GM19239 (cell line): ENCODE measurements at places on chromosomes 2 and 18.

- no peak for DNase-seq
These were observed 113.6 kb downstream of the ETAA1 start for GRCh38 chr2:67510745-67511144.

- no peak for DNase-seq
These were observed 126.3 kb downstream of the ALPK2 start for GRCh38 chr18:58502628-58503027.

DNA sequence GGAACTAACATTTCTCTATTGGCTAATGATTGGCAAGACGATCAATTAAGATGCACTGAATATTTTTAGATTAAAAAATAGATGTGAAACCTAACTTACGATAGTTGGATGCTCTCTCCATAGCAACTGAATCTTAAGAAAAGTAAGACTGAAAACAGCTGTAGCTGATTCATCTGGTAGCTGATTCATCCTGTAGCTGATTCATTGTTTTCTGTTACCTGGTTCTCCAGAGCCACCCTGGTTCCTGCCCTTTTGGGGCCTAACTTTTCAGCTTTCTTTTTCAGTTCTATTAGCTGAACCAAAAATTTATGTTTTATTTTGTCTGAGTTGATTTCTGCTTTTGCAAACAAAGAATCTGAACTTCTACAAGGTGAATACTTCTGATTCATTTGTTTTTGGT is 22.7 kb upstream of the SPR start:
- no peak for DNase-seq

- DNase-seq = no peak
These were observed 73.1 kb upstream of the TPO start for GRCh38 chr2:1340141-1340512.

DNA sequence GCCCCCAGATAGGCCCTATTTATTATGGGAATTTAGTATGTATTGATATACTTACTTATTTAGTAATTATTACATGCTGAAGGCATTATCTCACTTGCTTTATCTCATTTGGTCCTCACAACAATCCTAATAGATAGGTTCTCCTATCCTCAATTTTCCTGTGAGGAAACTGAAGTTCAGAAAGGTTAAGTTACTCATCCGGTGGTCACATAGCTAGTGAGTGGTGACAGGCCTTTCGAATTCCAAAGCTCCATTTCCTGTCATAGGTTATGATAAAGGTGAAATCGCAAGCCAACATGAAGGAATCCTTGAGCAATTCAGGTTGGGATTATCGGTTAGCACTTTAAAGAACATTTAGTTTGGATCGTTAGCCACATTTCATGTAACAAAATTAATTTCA is 33.3 kb downstream of the NAB1 start:
- no peak for DNase-seq

DNA sequence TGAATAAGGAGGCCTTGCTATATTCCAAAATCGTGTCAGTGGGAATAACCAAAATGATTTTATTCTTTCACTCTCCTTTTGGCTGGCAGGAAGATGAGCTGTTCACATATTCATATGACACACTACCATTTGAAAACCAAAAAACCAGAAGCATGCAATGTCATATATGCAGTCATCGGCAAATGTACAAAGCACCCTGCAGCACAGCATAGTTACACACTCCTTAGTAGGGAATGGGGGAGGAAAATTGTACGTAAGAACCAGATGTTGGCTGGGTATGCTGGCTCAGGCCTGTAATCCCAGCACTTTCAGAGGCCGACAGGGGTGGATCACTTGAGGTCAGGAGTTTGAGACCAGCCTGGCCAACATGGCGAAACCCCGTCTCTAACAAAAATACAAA is 176.6 kb downstream of the GFPT1 start:
- no peak for DNase-seq

DNA sequence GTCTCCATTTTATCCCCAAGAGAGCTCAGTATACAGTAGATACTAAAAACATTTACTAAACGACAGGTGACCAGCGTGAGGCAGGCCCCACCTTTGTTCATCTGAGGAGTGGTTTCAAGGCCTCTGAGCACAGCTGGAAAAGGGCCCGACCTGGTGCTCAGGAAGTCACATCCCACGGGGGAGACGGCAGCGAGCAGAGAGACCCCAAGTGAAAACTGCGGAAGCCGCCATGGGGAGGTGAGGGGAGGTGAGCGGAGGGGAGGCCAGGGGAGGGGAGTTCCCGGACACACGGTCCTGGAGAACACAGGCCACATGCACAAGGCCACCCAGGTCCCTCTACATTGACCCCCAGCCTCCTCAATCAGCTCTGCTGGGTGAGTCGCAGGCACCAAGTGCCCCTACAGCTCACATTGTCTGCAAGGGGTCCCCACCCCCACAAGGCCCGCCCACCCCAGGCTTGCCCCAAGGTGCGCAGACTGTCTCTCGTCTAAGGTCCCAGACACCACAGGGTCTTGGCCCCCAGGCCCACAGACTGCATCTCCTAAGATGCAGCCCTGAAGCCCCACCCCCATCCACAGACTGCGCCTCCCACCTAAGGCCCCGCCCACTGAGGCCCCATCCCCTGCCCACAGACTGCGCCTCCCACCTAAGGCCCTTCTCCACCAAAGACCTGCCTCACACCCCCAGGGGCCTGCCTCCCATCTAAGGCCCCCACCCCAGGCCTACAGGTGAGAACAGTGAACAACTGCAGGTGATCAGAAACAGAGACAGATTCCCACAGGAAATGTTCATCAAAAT is 19.1 kb downstream of the PARD6G start:
- no peak for DNase-seq

GRCh38 chr2:111121028-111121827 is 514 bp downstream of the BCL2L11 start:
- DNase-seq = no peak

DNA sequence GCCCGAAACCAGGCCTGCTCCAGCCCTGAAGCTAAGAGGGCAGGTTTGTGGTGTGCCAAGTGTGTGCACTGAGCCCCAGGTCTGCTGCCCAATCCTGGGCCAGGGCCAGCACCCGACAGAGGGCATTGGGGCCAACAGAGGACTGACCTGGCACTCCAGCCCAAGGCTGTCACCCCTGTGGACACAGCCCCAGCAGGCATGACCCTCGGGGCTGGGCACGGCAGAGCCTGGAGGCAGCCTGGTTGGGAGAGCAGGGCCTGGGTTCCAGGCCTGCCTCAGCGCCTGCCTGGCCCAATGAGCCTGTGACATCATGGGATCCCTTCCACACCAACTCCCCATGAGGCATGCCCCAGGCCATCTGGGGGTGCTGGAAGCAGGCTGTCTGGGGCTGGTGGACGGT is 10.8 kb upstream of the SNED1 start:
- no peak for DNase-seq

DNA sequence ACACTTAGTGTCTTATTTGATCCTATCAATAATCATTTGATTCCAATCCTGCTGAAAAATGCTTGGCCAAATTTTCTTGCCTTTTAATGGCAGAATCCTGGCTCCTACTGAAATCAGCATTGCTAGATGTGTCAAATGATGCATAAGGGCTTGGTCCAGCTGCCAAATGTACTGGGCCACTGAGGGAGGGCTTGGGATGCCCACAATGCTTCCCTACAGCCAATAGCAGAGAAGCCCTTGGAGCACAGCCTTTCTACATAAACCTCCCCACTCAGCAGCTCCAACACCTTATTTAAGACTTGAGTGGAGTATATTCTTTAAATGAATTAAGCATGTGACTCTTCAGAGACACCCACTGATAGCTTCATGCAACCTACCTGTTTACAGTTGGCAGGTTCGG is 3.6 kb downstream of the ALK start:
- DNase-seq = no peak

GRCh38 chr2:200702646-200703118 is 109.0 kb upstream of the BZW1 start:
- no peak for DNase-seq

- DNase-seq = no peak
These were observed 151.8 kb upstream of the SERPINE2 start for GRCh38 chr2:224190936-224191270.

DNA sequence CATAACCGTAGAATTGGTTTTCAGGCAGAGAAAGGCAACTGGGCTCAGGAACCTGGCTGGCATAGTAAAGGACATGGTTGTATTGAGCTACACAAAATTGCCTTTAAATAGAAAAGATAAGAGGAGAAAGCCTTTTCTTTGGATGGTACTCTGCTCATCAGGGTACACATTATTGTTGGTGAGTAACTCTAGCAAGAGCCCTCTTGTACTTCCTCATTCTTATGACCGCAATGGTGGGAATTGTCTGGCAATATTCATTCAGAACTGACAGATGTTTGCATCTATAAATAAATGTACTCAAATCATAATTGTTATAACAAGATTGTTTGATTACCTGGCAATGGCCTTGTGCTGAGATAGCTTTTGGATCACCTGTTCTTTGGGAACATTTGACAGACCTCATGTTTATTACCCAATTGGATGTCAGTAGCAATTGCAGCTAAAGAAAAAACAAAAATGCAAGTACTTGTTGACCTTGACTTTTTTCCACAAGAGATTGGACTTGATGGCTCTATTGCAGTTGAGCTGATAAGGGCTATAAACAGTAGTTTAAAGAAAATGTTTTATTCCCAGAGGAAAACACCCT is 43.9 kb downstream of the MEIS1 start:
- no peak for DNase-seq

DNA sequence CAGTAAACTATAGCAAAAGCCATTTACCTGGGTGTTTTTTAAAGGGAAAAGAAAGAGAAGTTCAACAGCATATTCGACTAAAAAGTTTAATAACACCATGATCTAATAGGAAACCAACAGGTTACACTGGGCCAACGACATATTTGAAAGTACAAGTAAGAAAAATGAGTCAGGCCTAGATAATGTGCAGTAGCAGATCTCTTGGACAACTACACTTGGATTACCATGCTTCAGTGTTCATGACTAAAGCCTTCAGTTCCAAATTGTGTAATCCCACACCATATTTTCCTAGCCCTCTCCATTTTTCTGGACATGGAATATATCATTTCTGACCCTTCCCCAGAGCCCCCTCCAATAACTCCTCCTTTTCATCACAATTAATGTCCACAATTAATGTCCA is 39.1 kb upstream of the FIGN start:
- DNase-seq = no peak

DNA sequence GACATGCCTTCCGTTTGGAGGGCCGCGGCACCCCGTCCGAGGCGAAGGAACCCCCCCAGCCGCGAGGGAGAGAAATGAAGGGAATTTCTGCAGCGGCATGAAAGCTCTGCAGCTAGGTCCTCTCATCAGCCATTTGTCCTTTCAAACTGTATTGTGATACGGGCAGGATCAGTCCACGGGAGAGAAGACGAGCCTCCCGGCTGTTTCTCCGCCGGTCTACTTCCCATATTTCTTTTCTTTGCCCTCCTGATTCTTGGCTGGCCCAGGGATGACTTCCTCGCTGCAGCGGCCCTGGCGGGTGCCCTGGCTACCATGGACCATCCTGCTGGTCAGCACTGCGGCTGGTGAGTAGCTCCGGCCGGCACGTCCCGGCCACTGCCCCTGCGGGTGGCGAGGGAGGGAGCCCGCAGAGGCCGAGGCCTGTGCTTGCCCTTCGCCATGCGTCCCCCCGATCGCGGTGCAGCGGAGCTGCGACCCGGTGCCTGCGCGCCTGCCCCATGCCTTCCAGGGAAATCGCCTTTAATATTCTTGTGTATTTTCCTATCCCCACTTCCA is 1.2 kb downstream of the BMPR2 start:
- DNase-seq = no peak

GRCh38 chr2:144426355-144426754 is 93.6 kb downstream of the ZEB2 start:
- no peak for DNase-seq

GRCh38 chr2:120001471-120001870 is 11.4 kb upstream of the EPB41L5 start:
- no peak for DNase-seq

DNA sequence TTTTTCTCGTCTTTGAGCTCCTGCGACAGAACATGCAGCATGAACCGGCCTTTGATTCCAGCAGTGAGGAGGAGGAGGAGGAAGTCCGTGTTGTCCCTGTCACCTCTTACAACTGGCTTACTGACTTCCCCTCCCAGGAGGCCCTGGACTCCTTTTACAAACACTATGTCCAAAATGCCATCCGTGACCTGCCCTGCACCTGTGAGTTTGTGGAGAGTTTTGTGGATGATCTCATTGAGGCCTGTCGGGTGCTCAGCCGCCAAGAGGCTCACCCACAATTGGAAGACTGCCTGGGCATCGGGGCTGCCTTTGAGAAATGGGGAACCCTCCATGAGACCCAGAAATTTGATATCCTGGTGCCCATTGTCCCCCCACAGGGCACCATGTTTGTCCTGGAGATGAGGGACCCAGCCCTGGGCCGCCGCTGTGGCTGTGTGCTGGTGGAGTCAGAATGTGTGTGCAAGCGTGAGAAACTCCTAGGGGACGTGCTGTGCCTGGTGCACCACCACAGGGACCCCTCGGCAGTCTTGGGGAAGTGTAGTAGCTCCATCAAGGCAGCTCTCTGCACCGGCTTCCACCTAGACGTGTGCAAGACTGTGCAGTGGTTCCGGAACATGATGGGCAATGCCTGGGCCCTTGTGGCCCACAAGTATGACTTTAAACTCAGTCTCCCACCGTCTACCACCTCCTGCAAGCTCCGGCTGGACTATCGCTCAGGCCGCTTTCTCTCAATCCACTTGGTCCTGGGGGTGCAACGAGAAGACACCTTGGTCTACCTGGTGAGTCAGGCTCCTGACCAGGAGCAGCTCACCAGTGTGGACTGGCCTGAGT is 2.1 kb downstream of the ITPRIPL1 start:
- DNase-seq = no peak

DNA sequence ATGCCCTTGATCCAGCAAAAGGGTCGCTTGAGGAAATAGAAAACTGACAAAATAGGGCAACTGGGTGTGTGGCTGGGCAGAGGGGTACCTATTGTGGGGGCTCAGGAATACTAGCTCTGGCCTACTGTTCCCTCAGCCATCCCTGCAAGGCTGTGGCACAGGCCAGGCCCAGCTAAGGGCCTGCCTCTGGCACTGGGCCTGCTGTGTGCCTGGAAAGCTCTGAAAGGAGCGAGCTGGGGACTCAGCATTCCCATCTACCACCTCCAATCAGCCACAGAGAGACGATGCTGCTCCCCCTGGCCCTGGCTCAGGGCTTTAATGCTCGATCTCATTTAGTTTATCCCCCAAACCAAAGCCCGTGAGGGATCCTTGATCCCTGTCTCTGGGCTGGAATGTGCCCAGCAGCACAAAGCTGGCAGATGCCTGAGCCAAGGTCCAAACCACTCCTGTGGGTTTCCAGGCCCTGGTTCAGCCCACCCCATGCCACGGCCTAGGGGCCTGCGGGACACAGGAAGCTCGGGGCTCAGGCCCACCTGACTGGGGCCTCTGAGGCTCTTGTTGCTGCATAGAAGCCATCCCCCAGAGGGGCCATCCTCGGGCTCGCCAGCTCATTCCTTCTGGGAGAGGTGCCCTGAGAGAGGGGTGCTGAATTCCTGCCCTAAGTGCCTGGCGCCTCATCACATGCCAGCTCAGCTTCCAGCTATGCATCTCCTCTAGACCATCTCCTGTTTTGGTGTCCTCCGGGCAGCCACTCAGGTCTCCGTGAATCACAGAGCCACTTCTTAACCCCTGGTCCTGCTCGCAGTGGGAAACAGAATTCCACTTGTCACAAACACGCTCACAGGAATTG is 43.0 kb upstream of the KCNF1 start:
- no peak for DNase-seq
